T-helper 2 cell (primary cell): ENCODE measurements at places on chromosomes 3 and 15.

DNA sequence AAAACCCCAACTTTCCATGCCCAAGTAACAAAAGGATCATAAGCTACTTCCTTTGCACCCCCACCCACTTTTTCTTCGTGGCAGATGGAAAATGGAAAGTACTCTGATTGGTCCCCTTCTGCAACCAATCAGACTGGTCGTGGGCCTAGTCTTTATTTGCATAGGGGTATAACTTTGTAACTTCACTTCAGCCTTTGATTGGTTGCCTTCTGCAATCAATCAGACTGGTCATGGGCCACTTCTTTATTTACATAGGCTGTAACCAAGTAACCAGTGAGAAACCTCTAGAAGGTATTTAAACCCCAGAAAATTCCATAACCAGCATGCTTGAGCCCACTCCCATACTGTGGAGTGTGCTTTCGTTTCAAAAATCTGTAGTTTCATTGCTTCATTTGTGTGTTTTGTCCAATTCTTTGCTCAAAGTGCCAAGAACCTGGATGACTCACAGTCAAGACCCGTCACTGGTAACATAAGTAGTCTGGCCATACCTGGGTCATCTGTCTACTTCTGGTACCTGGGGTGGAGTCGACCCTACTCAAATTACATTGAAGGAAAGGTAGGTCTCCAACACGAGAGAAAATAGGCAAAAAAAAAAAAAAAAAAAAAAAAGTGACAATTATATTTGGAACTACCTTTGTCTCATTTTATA, 41.9 kb downstream of the CMTM8 start:
- DNase-seq, result no peak

DNA sequence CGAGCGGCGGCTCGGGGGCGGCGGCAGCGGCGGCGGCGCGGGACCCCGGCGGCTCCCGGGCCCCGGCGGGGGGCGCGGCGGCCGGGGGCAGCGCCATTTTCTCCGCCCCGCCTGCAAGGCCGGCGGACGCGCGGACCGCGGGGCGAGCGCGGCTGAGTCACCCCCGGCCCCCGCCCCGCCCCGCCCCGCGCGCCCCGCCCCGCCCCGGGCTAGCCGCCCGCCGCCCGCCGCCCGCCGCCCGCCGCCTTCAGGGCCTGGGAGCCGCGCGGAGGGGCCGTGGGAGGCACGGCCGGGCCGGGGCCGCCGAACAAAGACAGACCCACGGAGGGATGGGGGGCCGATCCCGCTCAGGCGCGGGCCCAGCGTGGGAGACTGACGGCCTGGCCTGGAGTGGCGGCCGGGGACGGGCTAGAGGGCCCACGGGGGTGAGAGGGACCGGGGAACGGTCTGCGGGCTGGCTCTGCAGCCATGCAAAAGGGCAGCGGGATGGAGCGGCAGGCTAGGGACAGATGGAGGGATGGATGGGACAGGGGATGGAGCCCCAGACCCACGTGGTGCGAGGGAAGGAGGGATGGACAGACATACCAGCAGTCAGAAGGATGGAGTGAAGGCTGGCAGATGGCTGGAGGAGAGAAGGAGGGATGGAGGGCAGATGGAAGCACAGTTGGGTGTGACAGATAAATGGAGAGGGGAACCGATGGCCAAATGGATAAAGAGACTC, at the start of gene EIF4E3:
EIF4E3 (minus strand) TSS at position 132 of the 721 bp plus-strand sequence; CDS start at position 97, 35 bp downstream.
- DNase-seq, result peak; percentile 32

DNA sequence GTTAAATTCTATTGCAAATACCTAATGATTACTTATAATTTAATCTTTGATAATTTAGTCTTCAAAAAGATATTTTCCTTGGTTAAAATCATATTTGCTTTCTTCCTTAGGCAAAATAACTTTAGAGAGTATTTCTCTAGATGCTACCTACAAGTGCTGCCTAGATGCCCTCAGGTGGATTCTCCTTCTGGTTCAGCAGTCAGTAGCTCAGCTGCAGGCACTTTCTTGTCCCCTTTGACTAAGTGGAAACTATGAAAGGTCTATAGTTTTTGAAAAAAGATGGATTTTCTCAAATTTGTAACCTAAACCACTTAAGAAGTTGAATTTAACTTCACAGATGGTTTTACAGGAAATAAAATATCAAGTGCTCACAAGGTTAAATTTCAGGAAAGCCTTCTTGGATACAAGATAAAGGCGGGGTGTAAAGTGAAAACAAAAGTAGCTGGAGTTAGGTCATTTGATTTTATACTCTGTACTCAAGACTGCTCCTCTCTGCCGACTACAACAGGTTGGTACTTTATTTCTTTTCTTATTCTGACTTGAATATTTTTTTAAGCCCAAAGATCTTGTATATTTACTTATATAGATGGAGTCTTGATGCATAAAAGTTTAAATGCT, at the start of gene ACKR4:
ACKR4 (plus strand) TSS at position 455 of the 618 bp plus-strand sequence. CDS start 3,128 bp downstream, outside the sequence.
- DNase-seq, result no peak

GRCh38 chr15:69232144-69232543, 66.6 kb upstream of the PAQR5 start:
- no peak for DNase-seq

GRCh38 chr3:79253271-79253670, 514.5 kb downstream of the ROBO1 start:
- DNase-seq, result no peak

DNA sequence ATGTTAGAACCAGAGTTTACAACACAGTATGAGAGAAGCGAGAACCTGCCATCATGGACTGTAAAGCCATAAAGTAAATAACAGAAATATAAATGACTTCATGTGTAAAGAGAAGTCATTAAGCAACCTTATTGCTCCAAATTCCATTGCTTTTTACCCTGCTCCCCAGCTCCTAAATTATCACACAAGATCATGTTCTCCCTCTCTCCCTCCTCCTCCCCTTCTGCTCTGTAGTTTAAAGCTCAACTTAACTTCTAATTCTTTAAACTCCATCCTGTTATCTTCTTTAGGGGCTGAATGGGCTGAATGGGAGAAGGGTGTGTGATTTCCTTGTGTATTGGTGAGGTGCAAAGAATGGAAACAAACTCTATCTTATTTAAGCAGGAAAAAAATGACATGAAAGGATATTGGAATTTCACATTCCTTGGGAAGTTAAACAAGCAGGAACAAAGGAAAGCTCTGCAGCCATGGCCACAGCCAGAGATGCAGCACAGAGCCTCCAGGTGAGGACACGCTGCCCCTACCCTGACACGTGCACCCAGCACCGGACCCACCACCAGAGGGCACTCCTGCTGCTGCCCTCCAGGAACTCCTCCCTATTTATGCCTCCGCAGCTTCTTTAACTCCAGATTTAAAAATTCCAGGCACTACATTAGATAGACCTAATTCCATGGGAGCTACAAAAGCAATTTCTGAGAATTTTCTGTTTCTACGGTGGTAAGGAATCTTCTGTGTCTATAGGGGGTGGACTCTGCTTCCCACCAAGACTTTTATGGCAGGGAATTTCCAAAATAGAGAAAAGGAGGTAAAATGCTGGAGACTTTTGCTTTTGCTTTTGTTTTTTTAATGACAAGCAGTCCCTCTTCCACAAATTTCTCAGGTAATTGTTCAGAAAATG, 76.9 kb upstream of the ABI3BP start:
- DNase-seq, result peak; percentile 27

- no peak for DNase-seq
These were observed 66.4 kb upstream of the FRMD4B start for GRCh38 chr3:69452295-69452694.

DNA sequence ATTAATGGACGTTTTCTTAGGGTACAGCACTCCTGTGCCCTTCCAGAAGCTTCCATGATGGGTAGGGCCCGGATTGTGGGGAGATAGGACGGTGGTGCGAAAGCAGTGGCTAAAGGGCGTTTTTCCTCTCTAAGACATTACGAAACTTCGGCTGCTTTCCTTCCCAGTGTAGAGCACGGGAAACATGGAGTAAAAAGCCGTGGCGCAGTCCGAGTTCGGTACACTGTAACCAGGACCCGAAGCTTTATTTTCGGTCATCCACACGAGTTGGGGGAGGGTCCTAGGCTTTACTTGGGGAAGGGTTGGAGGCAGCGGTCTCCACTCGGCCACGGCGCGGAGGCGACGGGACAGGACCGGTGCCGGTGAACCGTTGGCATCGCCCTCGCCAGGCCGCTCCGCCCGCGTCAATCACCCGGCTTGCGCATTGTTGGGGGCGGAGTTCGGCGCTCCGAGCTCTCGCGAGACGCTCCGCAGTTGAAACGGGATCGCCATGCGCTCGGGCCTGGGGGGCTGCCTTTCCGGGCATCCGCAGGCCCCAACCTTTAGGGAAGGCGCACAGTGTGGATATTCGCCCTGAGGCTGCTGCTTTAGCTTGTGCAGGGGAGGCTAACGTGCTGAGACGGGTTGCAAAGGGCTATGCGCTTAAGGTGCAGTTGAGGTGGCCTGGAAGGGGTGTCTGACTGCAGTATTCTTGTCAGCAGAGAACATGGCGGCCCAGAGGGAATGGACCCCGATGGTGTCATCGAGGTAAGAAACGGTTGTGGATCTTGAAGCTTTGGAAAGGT, 546 bp downstream of the EIF4A2 start:
- DNase-seq, result peak; percentile 91

GRCh38 chr15:38035701-38036100, 101.3 kb downstream of the TMCO5A start:
- no peak for DNase-seq

DNA sequence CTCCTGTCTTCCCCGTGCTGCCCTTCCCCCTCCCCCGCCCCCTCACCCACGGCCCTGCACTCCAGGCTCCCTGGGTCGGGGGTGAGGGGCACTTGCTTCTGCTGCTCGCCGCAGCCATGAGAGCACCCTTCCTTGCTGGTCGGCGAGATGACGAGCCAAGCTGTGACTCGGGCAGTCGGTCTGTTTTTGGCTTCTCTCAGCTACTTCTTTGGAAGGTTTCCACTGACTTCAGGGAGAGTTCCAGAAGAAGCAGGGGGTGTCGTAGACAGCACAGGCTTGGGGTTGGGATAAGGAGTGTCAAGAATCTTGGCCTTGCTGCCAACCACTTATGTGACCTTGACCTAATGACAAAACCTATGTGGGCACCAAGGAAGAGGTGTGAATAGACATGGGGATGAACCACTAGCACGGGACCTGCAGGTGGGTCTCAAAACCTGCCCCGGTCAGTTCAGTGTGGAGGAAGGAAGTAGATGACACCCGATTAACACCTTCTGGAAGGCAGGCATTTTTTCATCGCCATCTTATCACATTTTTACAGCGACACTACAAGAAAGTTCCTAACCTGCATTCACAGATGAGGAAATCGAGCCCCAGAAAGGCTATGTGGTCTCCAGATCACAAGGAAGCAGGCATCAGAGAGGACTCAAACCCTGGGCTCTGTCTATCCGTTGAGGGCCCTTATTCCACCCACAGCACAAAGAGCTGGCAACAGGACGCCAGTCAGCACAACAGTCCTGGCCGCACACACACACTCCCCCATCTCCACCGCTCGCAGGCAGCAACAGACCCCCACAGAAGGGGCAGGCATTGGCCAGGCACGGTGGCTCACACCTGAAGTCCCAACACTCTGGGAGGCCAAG, 120.9 kb downstream of the LIPC start:
- DNase-seq, result no peak

DNA sequence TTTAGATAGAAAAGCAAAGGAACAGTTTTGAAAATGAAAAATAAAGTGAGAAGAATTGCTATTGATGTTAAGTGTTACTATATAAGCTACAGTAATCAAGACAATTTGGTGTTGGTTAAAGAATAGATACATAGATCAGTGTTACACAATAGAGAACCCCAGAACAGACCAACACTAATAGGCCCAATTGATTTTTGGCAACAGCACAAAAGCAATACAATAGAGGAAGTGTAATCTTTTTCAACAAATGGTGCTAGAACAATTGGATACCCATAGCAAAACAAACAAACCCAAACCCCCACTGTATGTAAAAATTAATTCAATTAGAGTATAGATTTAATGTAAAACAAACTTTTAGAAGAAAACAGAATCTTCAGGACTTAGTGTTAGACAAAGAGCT, 61.8 kb downstream of the ATP11B start:
- DNase-seq, result no peak

DNA sequence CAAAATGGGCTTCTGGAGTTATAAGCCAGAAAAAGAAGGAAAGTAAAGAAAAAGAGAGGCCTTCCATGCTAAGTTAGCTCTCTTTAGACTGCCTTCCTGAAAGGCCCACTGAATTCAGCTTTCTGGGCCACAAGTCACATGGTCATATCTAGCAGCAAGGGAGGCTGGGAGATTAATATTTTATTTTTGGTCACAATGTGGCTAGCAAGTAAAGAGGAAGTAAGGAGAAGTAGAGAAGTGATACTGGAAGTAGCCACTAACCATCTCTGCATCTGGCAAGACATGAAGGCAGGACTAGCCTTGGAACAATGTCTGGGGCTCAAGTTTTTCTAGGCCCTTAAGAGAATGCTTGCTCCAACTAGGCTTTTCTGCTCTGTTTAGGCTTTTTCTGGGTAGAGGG, 81.8 kb upstream of the UBE2E1 start:
- DNase-seq, result no peak

DNA sequence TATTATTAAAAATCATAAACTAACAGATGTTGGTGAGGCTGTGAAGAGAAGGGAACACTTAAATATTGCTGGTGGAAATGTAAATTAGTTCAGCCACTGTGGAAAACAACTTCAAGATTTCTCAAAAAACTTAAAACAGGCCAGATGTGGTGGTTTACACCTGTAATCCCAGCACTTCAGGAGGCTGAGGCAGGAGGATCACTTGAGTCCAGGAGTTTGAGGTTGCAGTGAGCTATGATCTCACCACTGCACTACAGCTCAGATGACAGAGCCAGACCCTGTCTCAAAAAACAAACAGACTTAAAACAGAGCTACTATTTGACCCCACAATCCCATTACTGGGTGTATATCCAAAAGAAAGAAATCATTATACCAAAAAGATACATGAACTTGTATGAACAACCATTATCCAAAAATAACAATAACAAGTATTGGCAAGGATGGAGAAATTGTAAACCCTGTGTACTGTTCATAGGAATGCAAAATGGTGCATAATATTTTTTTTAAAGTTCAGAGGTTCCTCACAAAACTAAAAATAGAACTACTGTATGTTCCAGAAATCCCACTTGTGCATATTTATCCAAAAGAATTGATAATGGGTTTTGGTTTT, 25.5 kb downstream of the ZNF148 start:
- no peak for DNase-seq

DNA sequence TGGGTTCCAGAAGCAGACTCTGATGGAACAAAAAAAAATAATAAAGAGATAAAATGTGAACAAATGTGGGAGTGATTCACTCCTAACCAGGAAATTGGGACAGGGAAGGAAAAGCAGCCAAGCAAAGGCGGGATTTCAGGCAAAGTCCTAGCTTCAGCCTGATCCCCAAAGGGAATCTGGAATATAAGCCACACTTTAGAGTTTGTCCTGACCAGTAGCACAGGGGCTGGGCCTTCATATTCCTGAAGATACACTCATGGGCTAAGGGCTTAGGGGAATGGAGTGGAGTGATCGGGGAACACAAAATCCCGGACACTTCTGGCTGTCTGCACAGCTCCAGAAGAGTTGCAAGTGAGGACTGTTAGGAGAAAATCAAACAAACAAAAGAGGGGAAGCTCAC, 135.0 kb upstream of the COL8A1 start:
- DNase-seq, result no peak

GRCh38 chr15:99413955-99414754, 151.6 kb upstream of the MEF2A start:
- DNase-seq, result no peak

- no peak for DNase-seq
These were observed 581.2 kb downstream of the FOXP1 start for GRCh38 chr3:71002298-71002697.
